ENCODE measurements at places on chromosomes 7 and 10.

DNA sequence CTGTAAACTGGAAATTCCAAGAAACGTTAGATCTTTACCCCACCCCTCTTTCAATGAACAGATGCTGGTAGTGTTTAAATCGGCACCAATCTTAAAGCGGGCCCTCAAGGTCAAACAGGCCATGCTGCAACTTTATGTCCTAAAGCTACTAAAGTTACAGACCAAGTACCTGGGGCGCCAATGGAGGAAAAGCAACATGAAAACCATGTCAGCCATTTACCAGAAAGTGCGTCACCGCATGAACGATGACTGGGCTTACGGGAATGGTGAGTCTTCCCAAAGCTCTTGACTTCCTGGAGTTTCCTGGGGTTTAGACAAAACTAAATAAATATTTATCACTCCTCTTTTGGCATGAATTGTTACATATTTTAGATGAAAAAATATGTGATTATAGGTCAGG is 19.6 kb upstream of the SMKR1 start:
- DNase-seq = no peak

GRCh38 chr7:25314094-25314730 is 85.9 kb upstream of the NPVF start:
- DNase-seq = no peak

DNA sequence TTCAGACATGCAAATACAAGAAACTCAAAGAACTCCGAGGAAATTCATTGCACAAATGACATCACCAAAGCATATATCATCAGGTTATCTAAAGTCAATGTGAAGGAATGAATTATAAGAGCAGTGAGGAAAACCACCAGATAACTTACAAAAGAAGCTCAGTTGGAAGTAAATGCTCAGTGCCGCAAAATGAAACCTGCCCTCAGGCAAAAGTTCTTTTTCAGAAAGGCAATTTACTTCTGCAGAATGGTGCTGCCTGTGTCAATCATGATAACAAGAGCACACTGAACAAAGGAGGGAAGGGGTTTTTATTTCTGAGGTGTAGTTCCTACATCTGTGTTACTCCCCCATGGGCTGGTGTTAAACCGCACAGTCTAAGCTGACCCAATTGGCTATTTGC is 550.6 kb upstream of the SEMA3D start:
- DNase-seq = no peak

GRCh38 chr10:89887830-89888229 is 186.4 kb downstream of the KIF20B start:
- no peak for DNase-seq

DNA sequence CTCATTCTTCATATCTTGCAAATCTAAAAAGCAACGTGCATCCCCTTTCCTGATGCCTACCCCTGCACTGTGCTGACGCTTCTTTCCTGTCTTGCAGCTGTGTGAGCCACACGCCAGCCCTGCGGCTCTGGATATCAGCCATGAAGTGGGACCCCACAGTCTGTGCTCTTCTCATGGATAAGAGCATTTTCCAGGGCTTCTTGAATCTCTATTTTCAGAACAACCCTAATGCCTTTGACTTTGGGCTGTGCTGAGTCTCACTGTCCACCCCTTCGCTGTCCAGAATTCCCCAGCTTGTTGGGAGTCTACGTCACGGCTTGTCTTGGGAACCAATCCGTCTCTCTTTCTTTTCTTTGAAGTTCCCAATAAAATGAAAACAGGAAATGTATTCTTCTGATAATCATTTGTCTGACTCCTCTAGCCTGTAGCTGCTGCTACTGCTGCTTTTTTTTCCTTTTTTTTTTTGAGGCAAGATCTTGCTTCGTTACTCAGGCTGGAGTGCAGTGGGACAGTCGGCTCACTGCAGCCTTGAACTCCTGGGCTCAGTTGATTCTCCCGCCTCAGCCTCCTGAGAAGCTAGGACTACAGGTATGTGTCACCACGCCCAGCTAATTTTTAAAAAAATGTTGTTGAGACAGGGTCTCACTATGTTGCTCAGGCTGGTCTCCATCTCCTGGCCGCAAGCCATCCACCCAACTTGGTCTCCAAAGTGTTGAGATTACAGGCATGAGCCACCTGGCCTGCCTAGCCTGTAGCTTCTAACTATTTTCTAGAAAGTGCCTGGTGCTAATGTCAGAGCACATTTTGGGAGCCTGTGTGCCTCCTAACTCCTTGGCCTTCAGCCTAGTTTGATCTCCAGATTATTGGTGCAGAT is 30.3 kb downstream of the GSTO2 start:
- DNase-seq = no peak

GRCh38 chr10:21702633-21703111 is 168.6 kb downstream of the MLLT10 start:
- DNase-seq = no peak

GRCh38 chr7:157501581-157501980 is 164.8 kb downstream of the DNAJB6 start:
- DNase-seq = no peak

GRCh38 chr7:3859431-3859830 is 558.4 kb downstream of the SDK1 start:
- no peak for DNase-seq

GRCh38 chr10:4647109-4647785 is 178.8 kb upstream of the AKR1E2 start:
- no peak for DNase-seq

- DNase-seq = no peak
Observed at GRCh38 chr7:101506531-101506930, 122.6 kb downstream of the MYL10 start.

GRCh38 chr10:47294501-47294900 is 5.5 kb upstream of the GDF10 start:
- DNase-seq = no peak

- DNase-seq = no peak
Observed at GRCh38 chr7:74395745-74396311, 57.9 kb upstream of the GTF2IRD1 start.

GRCh38 chr7:74217455-74218342 is 7.9 kb downstream of the LAT2 start:
- DNase-seq = peak; percentile 93

GRCh38 chr7:134943785-134944400 is 42.4 kb upstream of the AGBL3 start:
- no peak for DNase-seq

DNA sequence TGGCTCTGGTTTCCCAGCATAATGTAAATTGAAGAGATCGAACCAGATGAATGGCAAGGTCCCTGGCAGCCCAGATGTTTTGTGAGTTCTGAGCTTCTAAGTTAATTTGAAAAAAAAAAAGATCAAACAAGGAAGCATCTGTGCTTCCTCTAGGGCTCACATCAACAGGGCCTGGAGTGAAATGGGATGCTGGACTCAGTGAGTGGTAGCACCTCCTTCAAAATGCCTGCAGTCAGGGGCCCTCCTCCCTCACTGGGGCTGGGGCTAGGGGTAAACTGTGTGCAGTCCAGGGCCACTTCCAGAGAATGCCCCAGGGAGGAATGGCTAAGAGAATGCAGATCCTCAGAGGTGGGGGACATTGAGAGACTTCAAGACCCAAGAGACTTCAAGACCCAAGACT is 6.0 kb upstream of the CUEDC2 start:
- DNase-seq = no peak

DNA sequence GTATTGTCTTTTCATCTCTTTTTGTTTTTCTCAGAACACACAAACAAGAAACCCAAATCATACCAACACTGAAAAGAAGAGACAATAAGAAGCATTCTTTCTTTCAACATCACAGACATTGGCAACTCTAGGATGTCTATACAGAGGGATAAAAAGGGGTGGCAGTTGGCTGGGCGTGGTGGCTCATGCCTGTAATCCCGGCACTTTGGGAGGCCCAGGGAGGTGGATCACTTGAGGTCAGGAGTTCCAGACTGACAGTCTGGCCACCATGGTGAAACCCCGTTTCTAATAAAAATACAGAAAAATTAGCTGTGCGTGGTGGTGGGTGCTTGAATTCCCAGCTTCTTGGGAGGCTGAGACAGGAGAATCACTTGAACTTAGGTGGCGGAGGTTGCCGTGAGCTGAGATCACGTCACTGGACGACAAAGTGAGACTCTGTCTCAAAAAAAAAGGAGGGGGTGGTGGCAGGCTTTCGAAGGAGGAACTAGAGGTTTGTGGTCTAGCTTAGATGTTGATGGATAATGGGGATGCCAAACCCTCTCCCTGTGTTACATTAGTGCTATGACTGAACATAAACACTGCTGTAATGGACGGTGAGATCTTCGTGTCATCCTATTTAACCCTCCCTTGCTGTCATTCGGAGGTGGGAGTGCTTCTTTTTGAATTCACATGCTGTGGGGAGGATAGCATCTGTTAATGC is 9.4 kb downstream of the CNNM2 start:
- DNase-seq = no peak

DNA sequence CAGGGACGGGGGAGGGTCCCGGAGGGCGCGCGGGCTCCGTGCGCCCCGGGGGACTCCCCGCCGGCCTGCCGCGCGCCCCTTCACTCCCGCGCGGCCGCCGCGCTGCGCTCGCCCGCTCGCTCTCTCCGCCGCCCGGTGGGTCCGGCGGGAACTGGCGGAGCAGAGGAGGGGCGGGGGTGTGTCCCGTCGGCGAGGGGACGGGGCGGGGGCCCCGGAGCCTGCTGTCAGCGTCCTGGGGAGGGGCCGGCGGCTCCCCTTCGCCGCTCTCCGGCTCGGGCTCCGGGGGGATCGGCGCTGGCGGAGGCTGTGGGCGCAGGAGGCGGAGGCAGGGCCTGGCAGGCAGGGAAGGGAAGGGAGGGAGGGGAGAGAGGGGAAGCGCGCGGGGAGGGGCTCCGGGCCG is at the start of gene SH3PXD2A:
TSS of gene SH3PXD2A (minus strand) at position 153 of the 400 bp plus-strand sequence. CDS start 310 bp downstream, outside the sequence.
- peak; percentile 44 for DNase-seq

- DNase-seq = no peak
Observed at GRCh38 chr10:19869370-19869769, 53.1 kb downstream of the PLXDC2 start.

GRCh38 chr7:22860784-22861482 is 38.3 kb upstream of the TOMM7 start:
- peak; percentile 21 for DNase-seq

DNA sequence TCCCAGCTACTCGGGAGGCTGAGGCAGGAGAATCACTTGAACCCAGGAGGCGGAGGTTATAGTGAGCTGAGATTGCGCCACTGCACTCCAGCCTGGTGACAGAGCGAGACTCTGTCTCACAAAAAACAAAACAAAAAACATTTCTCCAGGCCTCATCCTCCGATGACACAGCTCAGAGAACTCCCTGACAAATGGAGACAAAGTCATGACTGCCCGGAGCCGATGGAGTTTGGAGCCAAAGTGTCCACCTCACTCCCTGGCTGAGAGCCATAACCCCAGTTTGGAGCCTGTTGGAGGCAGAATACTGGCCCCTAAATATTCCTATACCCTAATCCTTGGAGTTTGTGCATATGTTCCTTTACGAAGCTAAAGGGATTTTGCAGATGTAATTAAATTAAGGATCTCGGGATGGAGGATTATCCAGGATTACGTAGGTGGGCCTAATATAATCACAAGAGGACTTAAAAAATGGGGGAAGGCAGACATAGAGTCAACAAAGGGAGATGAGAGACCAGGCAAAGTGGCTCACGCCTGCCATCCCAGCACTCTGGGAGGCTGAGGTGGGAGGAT is 22.7 kb downstream of the SSC4D start:
- no peak for DNase-seq

- no peak for DNase-seq
Observed at GRCh38 chr7:47875998-47876744, 72.1 kb downstream of the PKD1L1 start.

DNA sequence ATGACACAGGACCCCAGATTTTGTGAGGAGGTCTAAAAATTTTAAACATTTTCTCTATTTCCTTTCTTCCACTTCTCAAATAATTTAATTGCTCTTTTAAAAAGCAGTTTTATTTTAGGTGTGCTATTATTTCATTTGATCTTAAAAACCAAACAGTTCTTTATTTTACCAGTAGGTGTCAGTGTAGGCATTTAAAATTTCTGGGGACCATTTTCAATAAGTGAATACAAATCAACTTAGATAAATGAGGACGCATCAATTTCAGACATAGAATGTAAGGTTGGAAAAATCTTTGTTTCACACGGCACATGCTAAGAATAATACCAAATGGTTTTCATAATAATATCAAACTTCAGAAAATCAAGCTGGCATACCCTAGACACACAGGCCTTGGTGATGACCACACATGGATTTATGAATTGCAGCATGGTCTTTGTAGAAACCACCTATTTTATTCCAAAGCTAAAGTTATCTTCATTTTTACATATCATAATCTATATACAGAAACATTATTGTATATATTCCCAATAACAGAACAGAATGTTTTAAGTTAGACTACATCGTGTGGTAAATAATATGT is 127.6 kb upstream of the SLC26A5 start:
- no peak for DNase-seq

DNA sequence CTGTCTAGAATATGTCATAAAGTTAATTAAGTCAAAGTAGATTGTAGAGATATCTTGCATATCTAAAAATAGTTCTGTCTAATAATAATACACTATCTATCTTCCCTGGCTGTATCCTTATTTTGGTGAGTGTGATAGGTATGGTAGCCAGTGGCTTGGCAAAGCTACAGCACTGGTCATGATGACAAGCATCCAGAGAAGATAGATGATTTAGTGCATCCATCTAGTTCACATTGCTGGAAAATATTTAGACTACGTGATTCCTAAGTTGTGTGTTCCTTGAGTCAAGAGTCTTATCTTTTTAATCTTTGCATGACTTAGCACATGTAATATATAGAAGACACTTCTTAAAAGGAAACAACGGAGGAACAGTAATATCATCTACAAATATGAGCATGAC is 711.2 kb upstream of the KCND2 start:
- no peak for DNase-seq

DNA sequence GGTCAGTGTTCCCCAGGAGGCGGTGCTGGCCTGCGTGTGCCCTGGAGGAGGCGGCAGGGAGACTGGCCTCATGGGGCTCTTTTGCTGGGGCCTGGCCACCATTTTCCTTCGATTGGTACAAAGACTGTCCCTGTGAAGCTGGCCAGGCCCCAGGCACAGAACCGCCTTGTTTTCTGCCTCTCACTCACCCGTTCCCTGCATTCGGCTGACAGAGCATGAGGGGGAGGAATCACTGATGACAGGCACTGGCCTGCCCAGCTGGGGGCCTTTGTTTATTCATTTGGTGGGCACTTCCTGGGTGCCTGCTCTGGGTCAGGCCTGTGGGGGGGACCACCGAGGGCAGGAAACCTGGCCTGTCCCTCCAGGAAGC is 139.2 kb downstream of the FAM53B start:
- DNase-seq = no peak

GRCh38 chr7:47226696-47227095 is 355.2 kb downstream of the TNS3 start:
- DNase-seq = no peak
